ENCODE measurements at places on chromosomes 6 and 20.

DNA sequence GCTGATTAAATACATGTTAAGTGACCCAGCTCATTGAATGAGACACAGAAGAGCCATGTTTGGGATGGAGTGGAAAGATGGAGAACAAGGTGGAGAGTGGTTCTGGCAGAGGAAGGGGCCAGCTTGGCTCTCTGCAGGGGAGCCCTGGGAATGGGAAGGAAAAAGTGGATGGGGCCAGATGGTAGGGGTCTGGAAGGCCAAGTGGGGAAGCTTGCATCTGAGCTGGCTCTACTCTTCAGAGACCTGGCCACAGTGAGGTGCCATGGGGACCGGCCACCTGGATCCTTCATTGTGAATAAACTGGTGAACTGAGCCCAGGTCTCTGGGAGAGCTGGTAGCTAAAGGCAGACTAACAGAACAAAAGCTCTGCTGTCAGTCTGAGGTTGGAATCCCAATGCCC, 48.9 kb upstream of the SIRPA start:
- DNase-seq = no peak

DNA sequence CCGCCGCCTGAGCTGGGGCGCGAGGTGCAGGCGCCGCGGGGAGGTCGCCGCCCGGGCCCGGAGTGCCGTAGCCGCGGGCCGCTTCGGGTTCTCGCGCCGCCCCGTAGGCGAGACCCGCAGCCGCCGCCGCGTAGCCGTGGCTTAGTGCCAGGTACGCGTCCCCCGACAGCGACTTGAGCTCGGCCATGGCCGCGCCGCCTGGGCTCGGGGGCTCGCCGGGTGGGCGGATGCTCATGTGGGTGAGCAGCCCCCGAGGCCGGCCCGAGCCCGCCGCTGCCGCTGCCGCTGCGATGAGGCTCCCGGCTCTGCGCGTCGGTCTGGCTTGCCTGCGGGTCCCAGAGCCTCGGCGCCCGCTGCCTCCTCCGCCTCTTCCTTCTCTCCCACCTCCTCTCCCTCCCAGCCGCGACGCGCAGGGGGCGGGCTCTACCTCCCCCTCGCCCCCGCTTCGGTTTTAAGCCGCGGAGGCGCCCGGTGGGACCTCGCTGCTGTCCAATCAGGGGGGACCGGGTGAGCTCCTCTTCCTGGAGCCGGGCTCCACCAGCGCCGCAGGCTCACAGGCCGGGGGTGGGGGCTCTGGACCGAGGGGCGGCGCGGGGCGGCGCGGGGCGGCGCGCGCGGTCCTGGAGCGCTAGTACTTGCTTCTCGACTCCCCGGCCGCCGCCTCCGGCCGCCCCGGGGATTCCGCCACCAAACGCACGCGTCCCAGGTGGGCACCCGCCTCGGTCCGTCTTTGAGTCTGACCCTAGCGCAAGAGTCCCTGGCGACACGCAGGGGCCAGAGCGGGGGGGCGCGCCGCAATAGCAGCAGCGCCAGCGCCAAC, at the start of gene BHLHE23:
BHLHE23 (minus strand) TSS at position 425 of the 820 bp plus-strand sequence; CDS start at position 235, 190 bp downstream.
- peak; percentile 93 for DNase-seq

- DNase-seq = no peak
Measured at GRCh38 chr20:4708856-4709255, 12.9 kb upstream of the PRND start.

GRCh38 chr6:122408702-122409458, 9.4 kb downstream of the HSF2 start:
- DNase-seq = no peak

- DNase-seq = no peak
Measured at GRCh38 chr20:57653910-57654309, 33.7 kb upstream of the ZBP1 start.

GRCh38 chr20:60808003-60808672, 443.9 kb upstream of the CDH4 start:
- DNase-seq = no peak

- no peak for DNase-seq
Measured at GRCh38 chr6:4518506-4518905, 257.7 kb upstream of the CDYL start.

DNA sequence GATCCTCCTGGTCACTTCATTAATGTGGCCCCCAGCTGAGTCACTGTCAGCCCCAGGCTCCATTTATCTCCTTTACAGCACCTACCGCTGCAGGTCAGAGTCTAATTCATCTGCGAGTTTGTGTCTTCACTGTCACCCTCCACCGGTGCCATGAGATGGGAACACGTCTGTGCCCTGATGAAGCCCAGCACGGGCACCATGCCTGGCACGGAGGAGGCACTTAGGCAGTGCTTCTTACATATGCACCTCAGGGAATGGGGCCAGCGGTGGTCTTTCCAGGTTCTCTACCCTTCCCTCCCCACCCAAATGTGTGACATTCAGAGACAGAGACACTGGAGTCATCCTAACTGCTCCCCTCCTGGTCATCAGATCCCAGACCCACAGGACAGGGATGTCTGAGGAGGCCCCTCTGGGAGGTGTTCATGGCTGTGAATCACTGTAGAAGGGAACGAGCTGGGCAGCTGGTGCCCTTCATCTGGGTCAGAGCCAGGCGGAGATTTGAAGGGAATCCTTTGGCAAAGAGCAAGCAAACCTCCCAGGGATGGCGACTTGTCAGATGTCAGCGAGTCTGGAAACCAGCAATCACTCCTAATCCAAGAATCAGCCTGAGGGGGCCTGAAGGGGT, 364.6 kb downstream of the PREX1 start:
- no peak for DNase-seq

- DNase-seq = no peak
Measured at GRCh38 chr20:24332956-24333355, 136.5 kb upstream of the SYNDIG1 start.

GRCh38 chr6:152089992-152090391, 282.5 kb downstream of the ESR1 start:
- DNase-seq = no peak

GRCh38 chr6:104256646-104257045, 603.1 kb downstream of the HACE1 start:
- DNase-seq = no peak

GRCh38 chr6:32188381-32189068, 1.5 kb downstream of the PBX2 start:
- DNase-seq = no peak

DNA sequence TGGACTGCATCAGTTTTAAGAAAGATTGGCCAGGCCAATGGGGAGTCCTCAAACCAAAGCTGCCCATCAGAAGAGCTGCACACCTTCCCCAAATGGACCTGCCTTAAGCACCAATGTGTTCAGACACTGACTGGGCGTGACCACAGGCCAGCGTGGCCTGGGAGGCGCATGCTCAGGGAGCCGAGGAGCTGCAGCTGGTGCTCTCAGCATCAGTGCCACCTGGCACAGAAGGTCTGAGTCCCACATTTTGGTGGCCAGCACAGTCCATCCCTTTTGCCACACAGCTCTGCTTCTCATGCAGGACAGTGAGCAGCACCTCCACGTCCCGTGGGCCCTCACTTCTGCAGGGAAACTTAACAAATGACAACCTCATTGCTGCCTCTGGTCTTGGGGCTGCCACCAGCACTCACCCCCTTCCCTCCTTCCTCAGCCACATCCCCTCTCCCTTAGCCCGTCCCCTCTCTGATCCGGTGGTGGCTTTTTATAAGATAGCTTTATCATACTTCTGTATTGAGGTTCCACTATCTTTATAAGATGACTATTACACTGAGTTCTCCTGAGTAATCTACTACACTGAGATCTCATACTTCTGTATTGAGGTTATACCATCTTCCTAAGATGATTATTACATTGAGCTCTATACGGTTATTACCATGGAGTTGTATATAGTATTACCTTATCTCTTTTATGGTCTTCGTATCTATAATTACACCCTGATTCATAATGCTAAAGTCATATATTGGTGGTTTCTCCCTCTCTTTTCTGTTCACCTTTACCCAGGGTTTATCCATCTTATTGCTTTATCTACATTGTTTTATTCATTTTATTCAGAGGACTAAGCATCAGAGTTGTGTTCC, 109.1 kb downstream of the TOX2 start:
- no peak for DNase-seq

GRCh38 chr20:23226612-23227265, 123.9 kb upstream of the NXT1 start:
- no peak for DNase-seq

DNA sequence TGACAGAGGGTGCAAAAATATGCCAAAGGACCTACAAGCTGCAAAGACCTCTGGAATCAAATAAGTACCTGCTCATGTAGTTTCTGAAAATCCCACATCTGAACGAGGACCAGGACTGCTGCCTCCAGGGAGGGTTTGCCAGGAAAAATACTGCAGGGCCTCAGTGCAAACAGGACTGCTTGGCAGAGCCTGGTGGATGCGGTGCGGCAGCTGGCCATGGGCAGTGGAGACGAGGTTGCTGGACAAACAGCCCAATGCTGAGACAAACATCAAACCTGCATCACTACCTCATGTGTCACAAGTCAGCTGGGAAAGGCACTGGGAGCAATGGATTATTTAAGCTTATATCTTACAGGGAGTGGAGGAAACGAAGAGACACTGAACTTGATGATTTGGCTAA, 238.8 kb downstream of the PAX1 start:
- DNase-seq = no peak

DNA sequence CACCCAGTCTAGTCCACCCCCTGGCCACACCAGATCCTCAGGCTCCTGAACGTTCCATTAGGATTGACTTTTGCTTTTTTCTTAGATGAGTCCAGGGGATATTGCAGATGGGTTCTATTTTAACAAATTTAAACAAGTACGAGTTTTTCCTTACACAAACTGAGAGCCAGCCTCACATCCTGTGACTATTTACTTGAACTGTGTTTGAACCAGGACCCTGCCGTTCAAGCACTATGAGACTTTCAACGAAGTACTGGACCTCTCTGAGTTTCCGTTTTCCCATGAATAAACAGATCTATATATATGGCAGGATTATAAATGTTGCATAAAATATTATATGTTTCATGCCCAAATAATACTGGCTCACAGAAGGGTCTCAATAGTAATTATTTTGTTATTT, 1.4 kb upstream of the METTL24 start:
- no peak for DNase-seq

- no peak for DNase-seq
Measured at GRCh38 chr20:57667388-57667787, 42.4 kb downstream of the PMEPA1 start.

- no peak for DNase-seq
Measured at GRCh38 chr6:324116-324728, 31.9 kb downstream of the DUSP22 start.

DNA sequence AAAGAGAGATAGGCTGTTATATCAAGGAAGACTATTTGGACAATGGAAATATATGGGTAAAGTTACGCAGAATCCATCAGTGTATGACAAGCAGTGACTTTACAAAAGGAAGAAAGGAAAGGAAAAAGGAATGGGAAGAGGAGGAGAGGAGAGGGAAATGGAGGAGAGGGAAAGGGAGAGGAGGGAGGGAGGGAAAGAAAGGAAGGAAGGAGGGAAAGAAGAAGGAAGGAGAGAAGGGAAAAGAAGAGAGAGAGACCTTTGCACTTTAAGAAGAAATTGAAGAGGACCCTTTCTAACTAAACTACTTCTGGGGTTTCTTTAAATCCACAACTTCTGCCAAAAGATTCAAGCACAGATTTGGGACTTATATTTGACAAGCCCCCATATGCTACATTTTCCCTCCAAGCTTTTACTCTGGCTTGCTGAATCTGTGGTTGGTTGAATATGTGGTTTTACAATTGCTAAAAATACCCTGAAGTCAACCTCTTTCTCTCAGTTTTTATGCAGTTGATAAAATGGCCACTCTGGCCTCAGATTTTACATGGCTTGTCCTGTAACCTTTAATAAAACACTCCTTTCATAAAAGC, 120.8 kb upstream of the RAB32 start:
- DNase-seq = no peak

DNA sequence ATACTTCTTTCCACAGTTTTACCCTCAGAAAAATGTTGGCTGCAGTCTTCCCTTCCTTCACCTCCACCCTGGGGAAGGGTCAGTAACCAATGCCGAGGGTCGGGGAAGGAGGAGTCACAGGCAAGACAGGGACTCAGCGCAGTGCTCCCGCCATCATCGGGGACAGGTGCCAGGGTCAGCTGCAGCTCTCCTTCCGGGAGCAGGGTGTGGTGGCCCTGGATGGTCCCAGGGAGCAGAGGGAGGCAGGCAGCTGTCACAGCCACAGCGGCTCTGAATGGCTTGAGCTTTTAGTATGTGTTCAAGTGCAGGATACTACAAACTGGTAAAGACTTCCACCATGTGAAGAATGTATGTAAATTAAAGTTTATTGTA, 26.0 kb upstream of the PI16 start:
- DNase-seq = peak; percentile 43

DNA sequence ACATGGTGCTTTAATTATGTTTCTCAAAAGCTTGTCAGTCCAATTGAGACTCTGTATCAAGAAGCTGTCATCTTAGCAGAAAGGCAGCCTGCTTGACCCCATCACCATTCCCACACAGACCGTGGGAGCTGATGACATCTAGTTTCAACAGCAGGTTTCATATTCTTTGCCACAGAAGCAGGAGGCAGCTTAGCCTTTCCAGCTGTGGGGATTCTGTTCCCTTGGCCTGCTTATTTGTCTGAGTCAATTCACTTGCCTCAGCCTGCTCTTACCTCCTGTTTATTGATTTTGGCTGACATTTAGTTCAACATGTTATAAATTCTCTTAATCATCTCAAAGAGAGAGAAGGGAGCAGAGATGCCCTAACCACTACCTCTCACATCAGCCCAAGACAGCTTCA, 527.7 kb downstream of the ADGRB3 start:
- no peak for DNase-seq

DNA sequence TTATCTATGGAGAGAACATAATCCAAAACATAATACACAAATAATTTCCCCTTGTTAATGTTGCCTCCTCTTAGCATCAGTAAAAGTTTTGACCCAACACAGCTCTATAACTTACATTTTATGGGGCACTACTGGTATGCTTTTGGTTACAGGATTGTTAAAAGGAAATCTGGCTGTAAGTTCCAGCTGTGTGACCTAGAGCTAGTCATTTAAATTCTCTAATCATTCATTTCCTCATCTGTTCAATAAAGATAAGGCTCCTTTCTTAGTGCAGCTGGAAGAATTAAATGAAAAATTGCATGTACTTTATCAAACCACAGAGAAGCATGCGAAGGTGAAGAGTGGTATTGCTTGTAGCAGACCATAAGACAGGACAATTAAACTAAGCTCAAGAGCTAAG, 4.6 kb downstream of the SLC17A2 start:
- DNase-seq = no peak

GRCh38 chr6:2998998-2999617, 586 bp upstream of the NQO2 start:
- no peak for DNase-seq

DNA sequence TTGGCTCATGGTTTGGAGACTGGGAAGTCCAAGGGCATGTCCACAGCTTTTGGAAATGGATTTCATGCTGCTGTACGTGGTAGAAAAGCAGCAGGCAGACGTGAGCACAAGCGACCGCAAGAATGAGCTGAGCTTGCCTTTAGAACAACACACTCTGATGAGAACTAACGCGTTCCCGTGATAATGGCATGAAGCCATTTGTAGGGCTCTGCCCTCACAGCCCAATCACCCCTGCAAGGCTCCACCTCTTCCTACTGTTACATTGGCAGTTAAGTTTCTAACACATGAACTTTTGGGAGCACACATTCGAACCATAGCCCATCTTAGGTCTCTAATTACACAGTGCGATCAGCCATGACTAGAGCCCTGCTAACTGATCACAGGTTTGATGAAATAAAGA, 107.5 kb upstream of the TMEM170B start:
- DNase-seq = no peak

GRCh38 chr6:129488313-129488712, 221.7 kb downstream of the ARHGAP18 start:
- DNase-seq = no peak

GRCh38 chr6:137692806-137693205, 174.3 kb upstream of the TNFAIP3 start:
- no peak for DNase-seq

- DNase-seq = no peak
Measured at GRCh38 chr6:42049948-42050296, 402 bp upstream of the TAF8 start.

Data from WERI-Rb-1 (cell line).